Mesothelial cell of epicardium (in vitro differentiated cells): ENCODE measurements at places on chromosomes 7 and 10. TPM values are rescaled to one million over a fixed set of nuclear protein-coding genes. Genes with fewer than 3 reads are reported as not detected.

Gene CYP2C8
- total RNA-seq, result 5.0 to 5.8 TPM (median 5.3 TPM) in 3 replicates

DNA sequence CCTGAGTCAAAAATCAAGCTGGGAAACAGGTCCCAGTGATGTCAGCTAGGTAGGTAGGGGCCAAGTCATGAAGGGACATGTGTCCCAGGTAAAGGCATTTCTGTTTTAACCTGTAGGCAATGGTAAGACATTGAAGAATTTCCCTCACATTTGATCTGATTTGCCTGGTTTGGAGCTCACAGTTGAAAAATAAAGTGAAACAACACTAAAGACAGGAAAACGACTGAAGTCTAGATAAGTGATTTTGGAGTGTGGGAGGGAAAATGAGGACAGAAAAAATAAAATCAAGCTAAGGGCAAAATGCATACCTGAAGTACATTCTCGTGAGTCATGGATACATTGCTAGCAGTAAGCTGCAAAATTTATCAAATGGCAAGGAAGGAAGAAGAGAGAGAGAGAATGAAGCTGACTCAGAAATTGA is 169.9 kb downstream of the SKIDA1 start:
- DNase-seq, result no peak

DNA sequence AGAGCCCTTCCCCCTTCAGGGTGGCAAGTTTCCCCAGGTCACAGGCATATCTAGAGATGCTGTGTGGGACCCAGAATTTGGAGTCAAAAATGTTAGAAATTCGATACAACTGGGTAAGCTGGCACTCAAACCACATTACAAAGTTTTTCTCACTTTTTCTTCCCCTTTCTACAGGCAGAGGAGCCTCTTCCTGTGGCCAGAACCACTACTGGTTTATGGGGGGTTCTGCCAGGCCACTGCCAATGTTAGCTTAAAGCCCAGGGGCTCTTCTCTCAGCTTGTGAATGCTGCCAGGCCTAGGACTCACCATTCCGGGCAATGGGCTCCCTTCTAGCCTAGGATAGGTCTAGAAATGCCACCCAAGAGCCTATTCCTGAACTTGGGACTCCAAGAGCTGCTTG is 617.9 kb upstream of the PHF14 start:
- DNase-seq, result no peak

DNA sequence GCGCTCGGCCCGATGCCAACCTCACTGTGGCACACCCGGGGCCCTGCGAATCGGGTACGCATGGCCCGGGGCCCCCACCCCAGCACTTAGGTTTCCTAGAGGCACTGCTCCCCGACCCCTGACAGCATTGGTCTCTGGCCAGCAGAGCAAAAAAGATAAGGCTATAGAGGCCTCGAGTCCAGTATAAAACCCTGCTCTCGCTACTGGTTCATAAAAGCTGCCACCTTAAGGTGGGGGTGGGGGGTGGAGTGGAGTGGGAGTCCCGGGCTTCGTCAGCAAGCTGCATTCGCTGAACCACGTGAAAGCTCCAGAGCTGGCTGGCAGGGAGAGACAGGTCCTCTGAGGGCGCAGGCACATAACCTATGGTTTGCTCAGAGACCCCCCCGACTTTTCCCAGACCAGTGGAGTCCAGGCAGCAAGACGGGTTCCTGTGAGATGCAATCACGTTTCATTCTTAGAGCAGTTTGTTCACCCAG is 1.3 kb downstream of the KAZALD1 start:
- no peak for DNase-seq

GRCh38 chr7:4549681-4550080 is 132.4 kb upstream of the FOXK1 start:
- DNase-seq, result no peak

- no peak for DNase-seq
Measured at GRCh38 chr10:43108951-43109350, 29.3 kb upstream of the CSGALNACT2 start.

GRCh38 chr10:74063256-74063655 is 65.3 kb downstream of the VCL start:
- no peak for DNase-seq

DNA sequence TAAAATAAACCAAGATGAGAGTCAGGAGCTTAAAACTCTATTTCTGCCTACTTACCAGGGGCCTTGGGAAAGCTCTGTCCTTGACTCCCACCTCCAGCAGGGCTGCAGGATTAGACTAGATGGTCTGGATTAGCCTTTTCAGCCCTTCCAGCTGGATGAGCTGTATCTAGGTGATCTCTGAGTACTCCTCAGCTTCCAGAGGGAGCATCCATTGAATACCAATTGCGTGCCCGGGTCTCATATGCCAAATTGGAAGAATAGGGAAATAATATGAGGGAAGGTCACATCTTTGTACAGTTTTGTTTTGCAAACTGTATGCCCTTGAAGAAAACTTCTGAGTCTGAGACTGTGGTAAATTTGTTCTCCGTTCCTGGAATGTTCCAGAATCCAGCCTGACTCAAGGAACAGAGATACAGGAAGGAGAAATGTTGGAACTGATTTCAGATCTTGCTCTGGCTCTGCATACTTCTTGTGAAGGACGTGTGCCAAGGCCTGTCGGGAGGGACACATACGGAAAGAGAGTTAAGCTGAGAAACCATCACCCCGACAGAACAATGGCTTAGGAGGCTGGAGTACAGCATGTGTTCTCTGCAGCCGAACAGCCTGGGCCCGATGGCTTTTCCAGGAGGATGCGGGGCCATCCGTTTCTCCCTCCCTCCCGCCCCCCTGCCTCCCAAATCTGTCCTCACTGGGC is 44.9 kb downstream of the MINDY4 start:
- DNase-seq, result no peak

DNA sequence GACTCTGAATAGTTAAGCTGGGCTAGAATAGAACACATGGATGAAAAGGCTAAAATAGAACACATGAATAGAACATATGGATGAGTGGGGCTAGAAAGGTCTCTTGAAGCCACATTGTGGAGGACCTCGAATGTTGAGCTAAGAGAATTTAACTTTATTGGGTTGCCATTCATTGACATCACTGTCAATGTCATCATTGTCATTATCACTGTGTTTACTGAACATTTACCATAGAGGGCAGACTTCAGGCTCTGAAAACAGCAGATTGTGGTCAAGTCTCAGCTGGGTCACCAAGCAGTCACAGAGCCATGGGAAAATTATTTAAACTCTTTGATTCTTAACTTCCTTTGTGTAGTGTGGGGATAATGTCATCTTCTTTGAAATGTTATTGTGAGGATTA is 80.4 kb downstream of the WDFY4 start:
- DNase-seq, result no peak

DNA sequence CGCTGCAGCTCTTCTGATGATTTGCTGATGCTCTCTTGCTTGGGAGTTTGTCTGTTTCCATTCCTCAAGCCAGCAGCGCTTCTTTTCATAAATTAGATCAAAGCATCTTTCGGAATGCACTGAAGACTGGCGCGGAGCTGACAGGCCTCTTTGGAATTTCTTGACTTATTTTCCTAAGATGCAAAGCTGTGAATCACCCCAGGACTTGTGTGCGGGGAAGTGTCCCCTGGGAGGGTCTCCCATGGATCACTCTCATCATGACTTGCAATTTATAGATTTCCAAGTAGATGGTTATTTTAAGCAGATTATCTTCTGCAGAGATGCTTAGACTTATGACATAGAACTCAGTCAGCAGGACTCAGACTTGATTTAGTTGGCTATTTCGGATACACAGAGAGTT is 467.2 kb downstream of the TCERG1L start:
- no peak for DNase-seq
